ENCODE measurements at places on chromosomes 3 and 15.

DNA sequence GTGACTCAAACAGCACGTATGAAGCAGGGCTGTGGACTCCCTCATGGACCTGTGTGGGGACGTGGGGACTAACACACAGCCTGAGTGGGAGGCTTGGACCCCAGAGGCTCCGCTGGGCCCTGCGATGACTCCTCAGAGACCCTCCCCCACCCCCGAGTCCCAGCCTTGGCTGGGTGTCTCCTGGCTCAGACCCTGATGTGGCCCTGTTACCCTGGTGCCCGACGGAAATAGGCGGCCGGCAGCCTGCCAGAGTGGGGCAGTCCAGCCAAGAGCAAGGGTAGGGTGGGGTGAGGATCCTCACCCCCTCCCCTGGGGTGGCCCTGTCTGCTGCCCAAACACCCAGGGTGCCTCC lies 15.3 kb downstream of the TNK2 start:
- DNase-seq: no peak

DNA sequence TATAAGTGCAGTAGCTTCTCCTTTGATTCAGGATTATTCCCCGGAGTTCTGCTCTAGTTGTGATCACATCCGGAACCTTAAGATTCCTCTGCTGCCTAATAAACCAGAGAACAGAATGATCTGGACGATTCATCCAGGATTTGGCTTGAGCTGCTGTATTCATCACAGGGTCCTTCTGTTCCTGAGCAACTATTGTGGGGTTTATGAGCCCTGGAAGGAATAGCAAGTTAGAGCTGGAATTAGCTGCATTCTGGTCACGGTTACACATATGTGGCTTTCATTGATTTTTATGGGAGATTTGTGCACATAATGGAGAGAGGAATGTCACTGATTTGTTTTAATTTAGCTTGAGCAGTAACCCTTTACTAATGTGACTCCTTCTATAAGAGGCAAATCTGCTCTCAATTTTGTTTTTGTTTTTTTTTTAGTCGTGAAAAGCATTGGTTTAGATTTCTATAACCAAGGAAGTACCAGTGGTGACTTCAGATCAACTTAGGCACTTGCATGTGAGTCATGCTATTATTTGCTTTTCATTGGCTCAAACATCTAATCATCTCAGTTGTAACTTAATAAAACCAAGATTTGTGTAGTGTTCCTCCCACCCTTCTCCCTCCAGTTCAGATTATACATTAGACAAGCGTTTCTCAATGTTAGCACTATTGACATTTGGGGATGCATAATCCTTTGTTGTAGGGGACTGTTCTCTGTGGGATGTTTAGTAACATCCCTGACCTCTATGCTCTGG lies 148.5 kb downstream of the OTOL1 start:
- no peak for DNase-seq

DNA sequence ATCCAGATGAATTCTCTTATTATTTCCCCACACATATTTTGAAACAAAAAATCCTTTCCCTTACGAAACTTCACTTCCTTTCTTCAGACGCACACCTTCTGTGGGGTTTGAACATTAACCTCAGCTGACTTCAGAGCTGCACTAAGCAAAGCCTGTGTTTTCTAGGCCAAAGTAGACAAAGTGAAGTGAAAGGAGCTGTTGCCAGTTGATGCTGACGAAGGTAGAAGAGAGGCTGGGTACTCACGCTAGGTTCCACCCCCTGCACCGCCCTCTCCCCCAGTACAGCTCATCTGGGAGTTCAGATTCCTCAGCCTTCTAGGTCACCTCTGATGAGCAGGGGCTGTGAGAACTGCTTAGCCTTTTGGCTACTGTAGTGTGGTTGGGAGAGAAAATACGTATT lies 24.1 kb downstream of the DUT start:
- DNase-seq: peak; percentile 59

DNA sequence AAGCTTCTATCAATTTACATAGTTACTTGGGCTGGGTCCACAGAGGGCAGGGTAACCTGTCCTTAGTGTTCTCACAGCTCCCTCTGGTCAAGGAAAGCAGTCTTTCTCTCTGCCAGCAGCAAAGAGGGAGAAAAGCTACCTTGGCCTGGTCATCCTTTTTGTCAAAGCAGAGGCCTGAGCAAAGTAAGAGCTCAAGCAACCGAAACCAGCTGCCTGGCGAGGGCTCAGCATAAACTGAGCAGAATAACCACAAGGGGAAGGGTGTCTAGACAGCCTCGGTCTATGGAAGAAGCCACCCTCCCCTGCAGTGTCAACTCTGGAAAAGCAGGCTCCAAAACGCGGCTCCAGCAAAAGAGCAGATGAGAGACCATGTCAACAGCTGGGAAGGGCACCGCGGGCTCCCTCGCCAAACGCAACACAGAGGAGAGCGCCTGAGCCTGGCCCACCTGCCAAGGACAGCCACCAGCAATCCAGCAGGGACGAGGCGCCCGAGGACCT lies 17.4 kb downstream of the LRIG1 start:
- peak; percentile 52 for DNase-seq

- no peak for DNase-seq
Measured at GRCh38 chr3:119500901-119501300, 2.6 kb downstream of the TIMMDC1 start.

- DNase-seq: no peak
Measured at GRCh38 chr15:44023176-44023575, 171.9 kb downstream of the FRMD5 start.

DNA sequence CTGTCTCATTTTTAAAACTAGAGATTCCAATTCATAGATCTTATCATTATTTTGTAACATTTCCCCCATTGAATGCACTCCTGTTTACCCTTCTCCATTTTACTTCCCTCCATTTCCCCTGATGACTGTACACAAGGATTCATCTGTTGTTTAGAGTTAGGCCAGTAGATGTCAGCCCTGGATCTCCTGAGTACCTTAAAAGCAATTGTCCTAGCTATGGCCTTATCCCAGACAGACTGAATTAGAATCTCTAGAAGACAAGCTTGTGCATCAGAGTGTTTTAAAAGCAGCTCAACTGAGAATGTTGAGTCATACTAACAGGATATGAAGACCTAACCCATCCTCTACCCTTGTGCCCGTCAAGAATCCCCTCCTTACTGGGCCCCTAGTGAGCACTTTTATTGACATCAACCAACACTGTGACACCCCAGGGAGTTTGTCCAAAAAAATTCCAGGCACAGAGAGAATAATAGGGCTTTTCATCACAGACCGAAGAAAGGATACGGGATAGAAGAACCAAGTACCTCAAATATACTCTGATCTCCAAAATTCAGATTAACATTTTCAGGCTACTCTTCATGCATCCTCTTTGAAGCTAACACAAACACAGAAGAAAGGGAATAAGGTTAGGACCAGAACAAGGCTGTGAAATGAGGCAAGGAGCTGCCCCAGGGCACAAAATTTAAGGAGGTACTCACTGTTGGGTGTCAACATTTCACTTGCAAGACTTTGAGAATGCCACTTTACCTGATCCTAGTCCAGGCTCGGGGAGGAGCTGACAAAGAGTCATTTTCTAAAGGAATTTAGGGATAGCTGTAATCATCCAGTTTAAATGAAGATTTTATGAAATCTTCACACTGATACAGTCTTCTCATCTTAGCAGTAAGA lies 17.1 kb downstream of the ZBED2 start:
- DNase-seq: peak; percentile 64

- peak; percentile 71 for DNase-seq
Measured at GRCh38 chr15:99016680-99017321, 9.2 kb upstream of the PGPEP1L start.

GRCh38 chr15:90679959-90680358 lies 37.2 kb upstream of the BLM start:
- DNase-seq: no peak

DNA sequence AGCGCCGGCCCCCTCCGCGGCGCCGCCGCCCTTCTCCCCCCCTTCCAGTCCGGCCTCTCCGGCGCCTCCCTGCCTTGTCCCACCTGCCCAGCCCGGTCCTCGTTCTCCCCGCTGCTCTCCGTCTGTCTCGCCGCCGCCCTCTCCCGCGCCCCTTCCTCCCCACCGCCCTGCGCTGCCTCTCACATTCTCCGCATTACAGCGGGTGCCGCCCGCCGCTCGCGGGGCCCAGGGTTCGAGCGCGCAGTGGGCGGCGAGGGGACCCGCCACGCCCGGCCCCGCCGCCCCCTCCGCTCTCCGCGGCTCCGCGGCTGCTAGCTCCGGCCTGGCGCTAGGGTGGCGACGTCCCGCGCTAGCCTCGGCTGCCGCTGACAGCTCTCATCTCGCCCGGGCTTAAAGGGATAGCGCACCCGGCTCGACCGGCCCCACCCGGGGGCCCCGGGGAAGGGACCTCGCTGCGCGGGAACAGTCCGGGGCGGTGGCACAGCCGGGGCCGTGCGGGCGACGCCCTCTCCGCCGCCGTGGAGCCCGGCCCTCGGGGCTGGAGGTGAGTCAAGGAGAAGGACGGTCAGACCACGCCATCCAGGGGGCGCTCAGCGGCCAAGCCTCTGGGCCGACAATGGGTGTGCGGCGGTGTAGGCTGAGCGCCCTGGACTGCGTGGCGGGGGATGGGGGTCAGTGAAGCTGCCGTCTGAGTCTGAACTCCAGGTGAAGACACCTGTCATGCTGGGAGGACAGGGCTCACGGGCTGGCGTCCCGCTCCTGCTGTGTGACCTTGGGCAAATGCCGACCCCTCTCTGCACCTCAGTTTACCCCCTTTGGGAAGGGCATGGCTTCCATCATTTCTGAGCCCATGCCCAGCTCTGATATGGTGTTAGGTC lies 187.4 kb upstream of the LINGO1 start:
- DNase-seq: peak; percentile 84

GRCh38 chr3:105466495-105467404 lies 100.0 kb downstream of the ALCAM start:
- no peak for DNase-seq

- no peak for DNase-seq
Measured at GRCh38 chr15:69225355-69226022, 65.1 kb downstream of the GLCE start.

DNA sequence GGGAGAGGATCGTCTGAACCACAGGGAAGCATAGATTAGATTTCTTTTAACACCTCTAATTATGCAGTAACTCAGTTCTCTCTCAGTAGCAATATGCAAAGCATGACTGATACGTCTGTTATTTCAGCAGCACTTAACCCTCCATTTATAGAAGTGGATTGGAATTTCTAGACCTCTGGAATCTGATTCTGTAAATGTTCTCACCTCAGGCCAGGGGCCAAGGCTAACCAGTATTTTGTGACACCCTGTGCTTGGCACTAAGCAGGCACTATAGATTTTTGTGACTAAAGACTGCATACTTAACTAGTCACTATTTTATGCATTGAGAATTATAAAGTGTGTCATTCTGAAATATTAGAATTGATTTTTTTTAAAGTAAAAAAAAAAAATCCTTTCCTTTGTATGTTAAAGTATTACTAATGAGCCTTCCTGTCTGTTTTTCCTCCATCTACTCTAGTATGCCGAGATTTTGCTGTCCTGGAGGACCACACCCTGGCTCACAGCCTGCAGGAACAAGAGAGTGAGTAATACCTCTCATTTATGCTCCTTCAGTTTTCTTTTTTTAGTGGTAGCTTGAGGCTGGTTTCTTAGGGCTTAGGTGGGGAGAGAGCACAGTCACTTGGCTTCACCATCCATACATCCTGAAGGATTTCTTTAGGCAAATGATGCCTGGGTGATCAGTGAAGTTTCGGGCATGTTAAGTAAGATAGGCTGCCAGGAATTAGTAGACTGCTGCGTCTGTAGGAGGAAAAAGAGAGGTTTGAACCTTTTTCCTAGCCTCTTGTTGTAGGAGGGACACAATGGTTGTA lies 26.5 kb upstream of the UTS2B start:
- peak; percentile 80 for DNase-seq

DNA sequence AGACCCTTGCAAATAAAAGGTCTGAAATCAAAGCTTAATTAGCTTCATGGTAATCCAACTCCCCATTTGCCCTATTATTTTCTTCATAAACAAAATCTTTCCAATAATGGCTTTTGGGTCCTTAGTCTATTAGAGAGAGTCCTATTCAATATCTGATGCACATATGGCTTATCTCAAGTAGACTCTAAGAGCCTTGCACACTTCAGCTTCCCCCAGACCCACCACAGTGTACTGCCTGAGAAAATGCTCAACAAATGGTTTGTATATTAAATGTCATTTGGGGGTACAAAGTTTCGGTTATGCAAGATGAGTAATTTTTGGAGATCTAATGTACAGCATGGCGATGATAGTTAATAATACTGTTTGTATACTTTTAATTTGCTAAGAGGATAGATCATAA lies 28.9 kb downstream of the FSTL1 start:
- DNase-seq: no peak

DNA sequence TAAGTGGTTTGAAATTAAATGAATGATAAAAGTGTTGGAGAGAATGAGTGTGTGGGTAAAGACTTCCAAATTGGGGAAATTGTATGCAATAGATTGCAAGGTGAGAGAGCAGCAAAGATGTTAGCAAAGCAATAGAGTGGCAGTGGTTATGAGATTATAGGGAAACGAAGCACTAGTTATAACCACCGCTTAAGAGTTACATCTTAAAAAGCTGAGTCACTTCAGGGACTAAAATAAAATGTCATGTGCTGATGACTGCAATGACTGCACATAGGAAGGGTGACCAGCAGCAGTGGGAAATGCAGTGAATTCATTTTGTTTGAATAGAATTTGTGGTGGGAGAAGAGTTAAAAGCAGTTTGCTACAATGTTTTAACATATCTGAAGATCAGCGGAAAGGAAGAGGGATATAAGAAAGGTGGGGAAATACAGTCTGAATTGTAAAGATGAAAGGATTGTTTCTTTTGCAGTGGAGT lies 127.3 kb downstream of the RAP2B start:
- no peak for DNase-seq

- peak; percentile 6 for DNase-seq
Measured at GRCh38 chr3:125013095-125013494, 42.7 kb downstream of the HEG1 start.

DNA sequence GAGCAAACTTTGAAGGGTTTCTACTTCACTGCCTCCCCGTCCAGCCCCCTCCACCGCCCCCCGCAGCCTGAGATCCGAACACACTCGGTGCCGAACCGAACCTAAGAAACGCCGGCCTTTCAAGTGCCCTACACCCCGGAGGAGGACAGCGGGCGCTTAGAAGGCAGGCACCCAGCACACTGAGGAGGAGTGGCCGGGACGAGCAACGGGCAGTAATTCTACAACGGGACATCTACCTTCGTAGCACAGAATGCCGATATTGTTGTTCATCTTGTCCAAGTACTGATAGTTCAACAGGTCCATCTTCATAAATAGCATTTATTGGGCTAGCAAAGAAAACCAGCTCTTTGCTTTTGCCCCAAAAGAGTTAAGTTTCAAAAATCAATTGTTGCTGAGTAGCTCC lies 513 bp downstream of the VGLL4 start:
- no peak for DNase-seq

DNA sequence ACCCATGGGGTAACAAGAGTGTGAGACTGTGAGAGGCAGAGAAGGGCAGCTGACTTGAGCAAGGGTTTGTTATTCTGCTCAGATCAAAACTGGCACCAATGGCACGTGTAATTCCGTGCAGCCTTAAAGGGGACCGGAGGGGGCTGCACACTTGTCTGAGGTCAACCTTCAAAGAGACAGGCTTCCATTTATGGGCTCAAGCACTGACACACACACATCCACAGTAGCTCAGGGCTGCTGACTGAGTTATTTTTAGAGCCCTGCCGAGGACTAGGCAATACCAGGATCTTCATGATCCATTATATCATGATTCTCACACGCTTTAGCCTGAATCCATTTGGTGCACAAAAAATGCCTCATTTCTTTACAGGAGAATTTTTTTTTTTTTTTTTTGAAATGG lies 20.6 kb upstream of the SPTBN5 start:
- no peak for DNase-seq
